ENCODE measurements at places on chromosomes 6 and 20.

DNA sequence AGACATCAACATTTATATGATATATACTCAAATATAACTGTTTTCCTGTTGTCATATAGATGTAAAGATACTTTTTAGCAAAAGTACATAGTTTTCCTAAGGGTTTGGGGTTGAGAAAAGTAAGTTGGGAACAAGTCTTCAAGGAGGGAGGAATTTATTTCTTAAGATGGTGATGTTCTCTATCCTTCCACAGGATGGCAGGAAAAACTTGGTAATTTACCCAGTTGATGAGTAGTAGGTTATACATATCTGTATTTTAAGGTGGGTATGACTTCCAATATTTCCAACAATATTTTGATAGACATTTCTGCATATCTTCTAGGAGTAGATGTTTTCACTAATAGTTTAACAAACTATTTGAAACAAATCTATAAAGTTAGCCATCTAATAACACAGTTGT, 254.4 kb downstream of the RIMS1 start:
- no peak for DNase-seq

GRCh38 chr6:21340573-21340972, 253.0 kb upstream of the SOX4 start:
- DNase-seq, result no peak

DNA sequence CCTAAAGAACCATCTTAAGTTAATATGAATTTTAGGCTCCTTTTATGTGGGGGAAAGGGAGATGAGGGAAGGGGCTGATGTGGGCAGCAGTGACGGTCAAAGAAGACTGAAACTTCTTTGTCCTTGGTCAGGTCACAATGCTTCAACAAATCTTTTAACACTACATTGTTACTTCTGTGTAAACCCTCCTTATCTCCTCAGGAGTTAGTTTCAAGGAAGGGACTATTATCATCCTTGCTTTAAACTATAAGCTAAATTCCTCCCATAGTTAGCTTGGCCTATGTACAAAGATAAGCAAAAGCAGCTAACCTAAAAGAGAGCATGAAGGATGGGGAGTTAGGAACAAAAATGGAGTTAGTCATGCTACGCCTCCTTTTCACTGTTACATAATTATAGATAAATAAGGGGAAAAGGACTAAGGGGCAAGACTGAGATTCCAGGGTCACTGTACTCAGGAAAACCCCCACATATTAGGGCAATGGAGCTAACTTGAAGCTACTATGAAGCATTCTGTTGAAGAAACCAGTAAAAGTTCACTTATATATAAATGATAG, 172.7 kb upstream of the RUNX2 start:
- no peak for DNase-seq

DNA sequence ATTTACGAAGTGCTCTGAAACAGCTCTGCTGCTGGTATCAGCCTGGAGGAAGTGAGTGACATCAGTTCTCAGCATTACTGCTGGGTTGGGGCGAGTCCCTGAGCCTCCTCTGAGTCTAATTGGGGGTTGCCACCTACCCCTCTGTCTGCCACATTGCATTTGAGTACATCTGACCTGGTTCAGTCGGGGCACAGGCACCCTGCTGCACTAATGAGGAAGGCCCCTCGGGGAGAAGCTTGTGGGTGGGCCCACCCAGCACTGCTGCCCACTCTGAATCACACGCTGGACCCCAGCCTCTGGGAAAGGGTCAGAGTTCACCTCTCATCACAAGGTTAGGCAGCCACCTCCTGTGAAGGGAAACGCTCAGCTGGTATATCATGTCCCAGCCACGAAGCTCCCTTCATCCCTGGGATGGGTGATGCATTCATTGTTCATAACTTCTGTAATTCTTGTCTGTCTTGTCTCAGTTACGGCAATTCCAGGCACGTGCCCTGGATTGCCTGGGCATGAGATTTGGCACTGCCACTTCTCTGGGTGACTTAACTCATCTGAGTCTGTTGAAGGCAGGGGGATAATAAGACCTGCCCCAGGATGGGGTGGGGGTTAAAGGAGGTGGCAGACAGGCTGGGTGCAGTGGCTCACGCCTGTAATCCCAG, 13.3 kb downstream of the DNMT3B start:
- DNase-seq, result peak; percentile 51

DNA sequence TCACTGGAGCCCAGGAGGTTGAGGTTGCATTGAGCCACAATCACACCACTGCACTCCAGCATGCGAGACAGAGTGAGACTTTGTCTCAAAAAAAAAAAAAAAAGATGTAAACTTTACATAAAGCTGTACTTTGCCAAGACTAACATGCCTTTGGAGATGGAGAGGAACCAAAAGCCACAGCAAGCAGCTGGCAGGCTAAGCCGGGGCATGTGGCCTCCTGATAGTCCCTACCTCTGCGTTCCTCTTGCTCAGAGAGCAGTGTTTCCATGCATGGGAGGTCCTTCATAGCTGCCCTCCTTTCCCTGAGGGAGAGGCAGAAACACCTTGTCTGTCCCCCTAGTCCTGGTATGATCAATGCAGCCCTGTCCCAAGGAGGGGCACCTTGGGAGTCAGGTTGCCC, 35.2 kb downstream of the SPATA2 start:
- no peak for DNase-seq

DNA sequence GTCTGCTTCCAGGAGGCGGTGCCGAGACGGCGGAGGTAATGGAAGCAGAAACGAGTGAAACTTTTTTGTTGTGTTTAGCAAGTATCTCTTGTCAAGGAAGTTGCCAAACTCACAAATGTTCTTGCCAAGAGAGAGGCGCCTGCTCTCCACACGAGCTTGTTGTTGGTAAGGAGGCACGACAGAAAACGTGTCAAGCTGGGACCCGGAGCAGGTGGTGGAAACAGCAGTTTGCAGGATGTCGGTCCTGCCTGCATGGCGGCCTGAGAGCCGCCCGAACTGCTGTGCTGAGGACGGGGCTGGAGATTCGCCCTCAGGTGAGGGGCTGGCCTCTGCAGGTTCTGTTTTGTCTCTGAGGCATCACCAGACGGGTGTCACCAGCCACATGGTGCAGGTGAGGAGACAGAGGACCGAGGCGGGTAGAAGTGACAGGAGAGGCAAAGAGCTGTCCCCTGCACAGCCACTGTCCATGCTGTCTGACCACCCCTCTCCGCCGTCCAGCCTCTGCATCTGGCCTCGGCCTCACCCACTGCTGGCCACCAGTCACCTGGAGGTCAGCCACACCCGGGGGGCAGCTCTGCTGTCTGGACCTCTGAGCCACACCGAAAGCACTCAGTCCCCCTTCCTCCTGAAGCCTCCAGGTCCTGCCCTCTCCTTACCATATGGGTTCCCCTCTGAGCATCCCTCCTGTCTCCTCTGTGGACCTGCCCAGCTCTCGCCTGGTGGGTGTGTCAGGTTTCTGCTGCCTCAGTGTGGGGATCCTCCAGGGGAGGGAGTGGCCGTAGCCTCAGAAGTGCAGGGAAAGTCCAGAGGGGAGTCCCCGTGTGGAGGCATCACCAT, 261.5 kb downstream of the TAF4 start:
- DNase-seq, result no peak

DNA sequence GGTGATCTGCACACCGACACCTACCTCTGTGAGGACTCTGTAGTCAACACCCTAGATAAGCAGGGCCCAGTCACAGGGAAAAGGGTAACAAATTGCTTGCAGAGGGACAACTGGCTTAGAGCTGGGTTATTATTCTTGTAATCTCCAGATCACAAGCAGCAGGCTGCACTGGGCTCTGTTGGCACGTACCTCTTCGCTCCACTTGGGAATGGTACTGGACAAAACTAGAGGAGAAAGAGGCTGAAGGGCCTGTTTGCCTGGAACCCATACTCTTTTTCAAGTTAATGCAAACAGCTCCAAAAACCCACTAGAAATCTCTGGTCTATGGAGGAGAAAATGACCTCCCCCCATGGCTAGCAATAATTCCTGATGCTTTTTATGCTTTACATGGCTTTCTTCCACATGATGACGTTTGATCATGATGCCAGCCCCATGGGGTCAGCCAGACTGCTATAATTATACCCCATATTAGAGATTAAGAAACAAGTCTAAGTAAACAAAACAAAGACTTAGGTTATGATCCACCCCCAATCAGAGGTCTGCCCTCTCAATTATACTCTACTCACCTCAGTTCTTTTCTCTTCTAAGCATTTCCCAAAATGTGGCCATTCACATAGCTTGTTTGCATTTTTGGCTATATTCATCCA, 190.0 kb downstream of the UNC5CL start:
- DNase-seq, result no peak

DNA sequence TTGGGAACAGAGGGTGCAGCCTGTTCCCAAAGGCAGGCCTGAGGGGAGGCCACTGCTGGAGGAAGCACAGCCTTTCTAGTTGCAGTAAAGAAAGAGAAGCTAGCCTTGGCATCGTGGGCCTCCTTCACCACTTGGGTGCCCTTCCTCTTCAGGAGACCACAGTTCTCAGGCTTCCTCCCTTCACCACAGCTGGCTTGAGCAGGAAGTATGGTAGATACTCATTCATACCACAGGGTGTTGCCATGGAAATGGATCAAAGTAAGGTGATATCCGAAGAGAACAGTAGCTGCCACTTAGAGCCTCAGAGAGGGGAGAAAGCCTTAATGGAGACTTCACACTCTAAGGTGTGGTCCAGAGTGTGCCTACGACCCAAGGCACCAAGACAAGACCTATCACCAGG, 120.4 kb upstream of the RIPOR2 start:
- DNase-seq, result no peak

- DNase-seq, result no peak
Observed at GRCh38 chr6:33439956-33440648, 14.3 kb upstream of the ZBTB9 start.

GRCh38 chr20:9422321-9423057, 91.9 kb upstream of the LAMP5 start:
- DNase-seq, result peak; percentile 19

DNA sequence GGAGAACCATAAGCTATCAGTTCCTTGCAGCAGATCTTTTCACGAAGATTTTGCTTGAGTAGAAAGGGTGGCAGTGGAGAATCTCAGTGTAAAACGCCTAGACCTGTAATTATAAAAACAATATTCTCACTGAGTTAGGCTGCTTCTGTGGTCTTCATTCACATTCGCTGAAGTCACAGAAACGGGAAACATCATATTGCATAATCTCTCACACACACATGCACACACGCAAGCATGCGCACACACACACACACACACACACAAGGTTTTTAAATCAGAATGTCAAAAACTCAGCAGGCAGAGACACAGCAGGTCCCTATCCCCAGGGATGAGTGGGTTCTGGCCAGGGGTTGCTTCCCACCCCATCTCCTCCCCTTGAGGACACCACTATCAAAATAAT, 175.5 kb downstream of the ATXN1 start:
- DNase-seq, result peak; percentile 20

DNA sequence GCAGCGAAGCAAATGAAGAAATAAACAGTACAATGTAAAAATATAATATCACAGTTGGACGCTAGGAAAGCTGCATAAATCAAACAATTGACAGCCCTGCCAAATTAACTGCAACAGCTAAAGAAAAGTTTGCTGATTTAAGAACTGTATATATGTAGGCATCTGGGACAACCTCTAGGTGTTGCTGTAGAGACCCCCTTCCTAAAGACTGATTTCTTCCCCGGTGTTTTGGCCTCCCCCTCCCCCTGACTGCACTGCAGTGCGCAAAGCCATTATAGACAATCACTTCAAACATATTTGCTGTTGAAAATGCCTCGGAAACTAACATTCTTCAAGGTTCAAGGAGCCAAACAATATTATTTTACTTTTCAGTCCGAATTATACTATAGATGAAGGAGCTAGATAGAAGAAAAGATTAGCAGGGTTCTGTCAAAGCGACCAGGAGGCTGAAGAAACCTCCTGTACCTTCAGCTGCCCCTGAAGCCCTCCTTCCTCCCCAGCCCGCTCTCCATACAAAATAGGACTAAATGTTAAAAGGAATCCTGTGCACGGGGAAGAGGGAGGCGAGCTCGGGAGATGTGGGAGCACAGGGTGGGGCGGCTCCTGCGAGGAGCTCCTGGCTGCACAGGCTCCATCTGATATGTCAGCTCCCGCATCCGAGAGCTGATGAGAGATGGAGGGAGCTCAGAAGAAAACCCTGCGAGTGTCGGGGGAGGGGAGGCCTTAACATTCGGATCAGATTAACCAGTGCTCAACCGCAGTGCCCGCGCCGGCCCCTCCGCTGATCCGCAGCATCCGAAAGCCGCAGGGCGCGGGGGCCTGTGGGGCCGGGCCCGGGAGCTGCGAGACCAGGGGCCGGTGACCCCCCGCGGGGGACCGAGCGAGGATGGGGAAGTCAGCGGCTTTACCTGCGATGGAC, 822 bp downstream of the ELOVL4 start:
- no peak for DNase-seq

- DNase-seq, result no peak
Observed at GRCh38 chr6:167475947-167476346, 151.1 kb downstream of the TTLL2 start.

- DNase-seq, result no peak
Observed at GRCh38 chr6:41056768-41057490, 3.9 kb downstream of the APOBEC2 start.

DNA sequence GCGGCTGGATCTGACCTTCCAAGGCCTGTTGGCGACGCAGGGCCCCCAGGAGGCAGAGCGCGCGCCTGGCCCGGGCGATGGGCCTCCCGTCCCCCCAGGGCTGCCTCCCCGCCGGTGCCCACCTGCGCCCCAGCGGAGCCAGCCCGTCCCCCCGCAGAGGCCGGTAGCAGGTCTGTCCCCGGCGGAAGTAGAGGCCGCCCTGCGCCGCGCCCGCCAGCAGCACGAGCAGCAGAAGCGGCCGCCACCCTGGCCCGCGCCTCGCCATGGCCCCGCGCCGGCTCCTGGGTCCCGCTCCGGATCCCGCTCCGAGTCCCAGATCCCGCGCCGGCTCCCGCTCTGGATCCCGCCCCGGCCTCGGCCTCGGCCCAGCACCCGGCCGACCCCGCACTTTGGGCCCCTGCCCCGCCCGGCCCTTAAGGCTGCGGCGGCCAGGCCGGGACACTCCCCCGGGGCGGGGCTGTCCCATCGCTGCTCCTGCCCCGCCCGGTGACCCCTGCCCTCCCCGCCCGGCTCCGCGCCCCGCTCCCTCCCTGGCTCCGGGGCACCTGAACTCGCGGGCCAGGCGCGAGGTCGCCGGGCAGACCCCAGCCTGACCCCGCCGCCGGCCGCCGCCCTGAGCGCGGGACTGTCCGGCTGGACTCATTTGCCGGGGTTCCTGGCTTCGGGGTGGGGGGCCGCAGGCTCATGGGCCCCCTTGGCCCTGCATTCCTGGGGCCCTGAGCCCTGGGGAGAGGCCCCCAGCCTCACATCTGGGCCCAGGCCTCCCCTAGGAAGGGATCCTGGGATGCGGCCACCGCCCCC, at the start of gene CTSZ:
CTSZ (minus strand) TSS at position 391 of the 801 bp plus-strand sequence; CDS start at position 265, 126 bp downstream.
- DNase-seq, result peak; percentile 68

- DNase-seq, result no peak
Observed at GRCh38 chr6:36655085-36655724, 23.3 kb upstream of the CDKN1A start.

DNA sequence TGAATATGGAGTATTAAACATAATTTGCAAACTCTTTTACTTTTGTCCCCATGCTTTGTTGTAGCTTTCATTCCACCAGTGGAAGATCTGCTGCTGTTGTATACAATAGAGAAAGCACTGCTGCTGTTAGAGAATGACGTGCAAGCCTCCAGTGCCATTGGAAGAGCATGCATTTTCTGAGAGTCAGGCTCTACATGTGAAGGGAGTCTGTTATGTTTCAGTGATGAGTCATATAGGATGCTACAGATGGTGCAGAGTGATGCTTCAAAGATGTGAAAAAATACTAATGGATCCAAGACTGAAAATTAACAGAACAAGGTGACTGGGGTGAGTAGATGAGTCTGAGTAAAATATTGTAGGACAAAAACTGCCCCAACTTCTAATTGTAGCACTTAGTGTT, 22.4 kb upstream of the BACH2 start:
- no peak for DNase-seq

Data from kidney tubule cell (primary cell).